ENCODE measurements at places on chromosomes 2 and 18.

DNA sequence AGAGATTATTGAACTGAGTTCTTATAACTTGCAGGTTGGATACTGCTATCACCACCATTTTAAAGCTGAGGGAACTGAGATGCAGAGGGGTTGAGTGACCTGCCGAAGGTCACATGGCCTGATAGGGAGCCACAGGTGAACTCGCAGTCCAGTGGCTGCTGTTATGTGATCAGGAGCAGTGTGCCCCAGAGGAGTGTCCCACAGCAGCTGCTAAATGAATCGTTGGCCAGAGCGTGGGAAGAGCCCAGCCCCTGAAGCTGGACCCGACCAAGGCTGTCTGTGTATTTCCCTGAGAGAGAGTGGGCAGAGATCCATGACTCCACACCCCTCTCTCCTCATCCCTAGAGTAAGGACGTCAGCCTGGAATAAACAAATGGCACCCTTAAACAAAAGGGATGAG lies 26.7 kb upstream of the PRLH start:
- no peak for DNase-seq

- no peak for DNase-seq
Measured at GRCh38 chr18:36756242-36756641, 72.6 kb downstream of the TPGS2 start.

DNA sequence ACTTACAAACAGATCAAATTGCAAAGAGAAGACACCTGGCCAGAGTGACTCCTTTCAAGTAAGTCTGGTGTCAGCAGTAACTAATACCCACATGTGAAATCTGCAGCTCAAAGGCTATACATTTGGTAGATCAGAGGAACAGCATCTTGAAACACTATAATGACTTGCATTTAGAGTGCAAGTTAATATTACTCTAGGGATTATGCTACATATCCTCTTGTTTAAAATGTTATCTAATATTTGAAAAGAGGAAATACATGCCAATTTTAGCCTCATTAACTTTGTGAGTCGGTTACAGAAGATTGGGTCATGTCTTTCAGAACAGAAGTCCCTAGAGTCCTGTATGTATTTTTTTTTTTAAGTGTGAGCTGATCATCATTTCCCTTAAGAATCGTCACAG lies 15.2 kb downstream of the LANCL1 start:
- DNase-seq: no peak

- DNase-seq: no peak
Measured at GRCh38 chr2:127201452-127201851, 18.6 kb downstream of the CYP27C1 start.

- no peak for DNase-seq
Measured at GRCh38 chr2:36659872-36660312, 36.6 kb upstream of the VIT start.

DNA sequence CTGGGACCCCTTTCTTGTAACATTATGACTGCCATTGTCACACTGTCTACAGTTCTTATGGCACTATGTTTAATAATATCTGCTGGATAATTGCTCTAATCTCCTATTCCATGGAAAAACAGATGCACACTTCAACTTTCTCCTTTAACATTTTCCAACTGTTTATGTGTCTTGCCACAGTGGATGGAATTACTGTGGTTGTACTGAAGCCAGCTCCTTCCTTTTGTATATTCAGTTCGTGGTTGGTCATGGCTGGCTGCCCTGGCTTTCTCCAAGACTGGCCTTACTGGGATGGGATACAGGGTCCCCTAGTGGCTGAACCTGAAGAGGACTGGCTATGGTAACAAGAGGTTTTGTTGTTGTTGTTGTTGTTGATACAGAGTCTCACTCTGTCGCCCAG lies 113.9 kb downstream of the SS18 start:
- DNase-seq: no peak

- DNase-seq: no peak
Measured at GRCh38 chr18:22847392-22847791, 85.7 kb upstream of the RBBP8 start.

DNA sequence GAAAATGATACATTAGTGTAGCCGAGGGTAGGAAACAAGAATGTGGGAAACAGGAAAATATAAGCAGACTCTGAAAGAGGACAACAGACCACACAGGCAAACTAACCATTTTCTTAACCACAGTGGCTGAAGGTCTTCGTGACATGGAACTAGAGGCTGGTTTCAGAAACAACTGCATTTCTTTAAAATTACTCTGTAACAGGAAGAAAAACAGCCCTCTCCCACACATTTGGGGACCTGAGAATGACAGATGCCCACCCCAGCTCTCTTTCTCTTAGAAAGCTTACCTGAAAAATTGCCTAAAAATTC lies 13.8 kb upstream of the SLC25A52 start:
- DNase-seq: no peak

- no peak for DNase-seq
Measured at GRCh38 chr2:44237221-44237620, 38.1 kb upstream of the SLC3A1 start.

- no peak for DNase-seq
Measured at GRCh38 chr2:81894451-81894990, 1590.0 kb upstream of the LRRTM1 start.

DNA sequence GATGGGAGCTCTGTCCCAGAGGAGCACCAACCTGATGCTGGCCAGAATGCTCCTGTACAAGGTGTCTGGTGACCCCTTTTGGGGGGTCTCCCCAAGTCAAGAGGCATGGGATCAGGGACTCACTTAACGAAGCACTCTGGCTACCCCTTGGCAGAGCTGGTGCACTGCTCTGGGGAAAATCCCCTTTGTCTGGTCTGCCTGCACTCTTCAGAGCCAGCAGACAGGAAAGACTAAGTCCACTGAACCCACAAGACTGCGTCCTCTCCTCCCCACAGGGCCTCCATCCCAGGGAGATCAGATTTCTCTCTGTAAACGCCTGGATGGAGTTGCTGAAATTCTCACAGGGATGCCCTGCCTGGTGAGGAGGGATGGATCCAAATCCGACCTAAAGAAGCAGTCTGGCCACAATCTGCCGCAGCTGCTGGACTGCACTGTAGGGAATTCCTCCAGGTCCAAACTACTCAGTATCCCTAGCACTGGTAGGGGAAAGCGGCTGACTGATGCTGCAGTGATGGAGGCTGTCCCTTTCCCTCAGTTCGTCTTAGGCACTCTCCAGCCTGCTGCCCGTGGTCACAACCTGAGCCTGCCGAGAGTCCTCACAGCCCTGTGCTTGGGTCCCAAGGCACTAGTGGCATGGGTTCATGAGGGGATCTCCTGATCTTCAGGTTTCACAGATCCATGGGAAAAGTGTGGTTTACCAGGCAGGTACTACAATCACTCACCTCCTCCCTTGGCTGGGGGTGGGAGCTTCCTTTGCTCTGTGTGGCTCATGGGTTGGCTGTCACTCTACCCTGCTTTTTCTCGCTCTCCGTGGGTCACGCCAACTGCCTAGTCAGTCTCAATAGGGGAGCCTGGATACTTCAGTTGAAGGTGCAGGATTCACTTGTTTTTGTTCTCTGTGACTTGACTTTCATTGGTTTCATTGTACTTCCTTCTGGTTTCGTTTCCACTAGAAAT lies 98.6 kb downstream of the SLC4A10 start:
- no peak for DNase-seq

DNA sequence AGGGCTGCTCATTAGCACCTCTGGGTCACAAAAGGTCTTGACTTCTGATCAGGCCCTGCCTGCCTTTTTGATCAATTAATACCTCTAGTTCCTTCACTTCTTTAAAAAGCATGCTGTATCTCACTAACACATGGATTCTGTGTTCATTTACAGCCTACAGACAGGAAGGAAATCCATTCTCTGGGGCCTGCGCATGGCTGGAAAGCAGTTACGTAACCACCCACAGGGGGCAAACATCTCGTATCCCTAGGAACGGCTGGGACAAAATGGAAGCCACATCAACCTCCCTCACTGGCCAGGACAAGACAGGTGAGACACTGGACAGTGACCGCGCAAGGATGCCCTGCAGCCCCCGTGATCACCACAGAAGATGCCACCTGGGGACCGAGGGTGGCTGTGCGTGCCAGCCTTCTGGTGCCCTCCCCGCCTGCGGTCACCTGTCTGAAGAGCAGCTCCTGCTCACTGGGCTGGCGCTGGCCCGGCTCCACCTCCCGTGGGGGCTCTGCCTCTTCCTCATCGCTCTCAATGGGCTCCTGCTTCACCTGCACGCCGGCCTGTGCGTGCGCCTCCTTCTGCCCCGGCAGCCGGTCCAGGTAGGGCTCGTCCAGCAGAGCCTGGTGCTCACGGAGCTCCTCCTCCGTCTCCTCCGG lies 266.9 kb downstream of the TWIST2 start:
- DNase-seq: no peak

DNA sequence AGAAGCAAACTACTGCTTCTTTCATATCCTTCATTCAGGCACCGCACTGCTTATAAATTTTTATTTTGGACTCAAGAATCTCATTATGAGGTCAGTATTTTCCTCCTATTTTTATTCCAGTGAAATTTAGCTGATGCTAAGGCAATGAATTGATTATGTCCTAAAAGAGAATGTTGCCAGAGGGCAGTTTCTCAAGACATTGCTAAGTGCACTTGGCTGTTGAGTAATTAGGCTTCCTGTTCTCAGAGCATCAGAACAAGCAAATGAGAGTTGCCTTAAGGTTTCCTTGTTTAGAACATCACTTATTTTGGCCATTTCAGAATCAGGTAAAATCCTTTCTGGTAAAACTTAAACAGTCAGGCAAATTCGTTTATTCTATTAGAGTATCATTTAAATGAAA lies 548.6 kb upstream of the ZEB2 start:
- no peak for DNase-seq

GRCh38 chr2:100546469-100546868 lies 16.3 kb upstream of the PDCL3 start:
- DNase-seq: no peak

DNA sequence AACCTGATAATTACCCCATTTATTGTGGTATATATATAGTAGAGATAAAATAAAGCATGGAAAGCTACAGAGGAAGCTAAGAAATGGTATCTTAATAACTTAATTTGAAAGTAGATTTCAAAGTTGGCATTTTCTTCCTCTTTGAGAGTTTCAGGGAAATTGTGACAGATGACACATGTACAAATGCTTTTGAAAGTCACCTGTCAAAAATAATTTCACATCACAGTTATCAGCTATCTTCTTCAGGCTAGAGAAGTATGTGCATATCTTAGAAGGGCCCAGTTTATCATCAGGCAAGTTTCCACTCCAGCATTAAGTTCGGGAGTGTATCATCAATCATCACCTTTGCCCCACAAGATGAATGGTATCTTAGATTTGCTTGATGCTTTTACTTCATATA lies 457.9 kb downstream of the LRRTM4 start:
- no peak for DNase-seq

GRCh38 chr2:11622611-11623010 lies 47.4 kb downstream of the NTSR2 start:
- no peak for DNase-seq

DNA sequence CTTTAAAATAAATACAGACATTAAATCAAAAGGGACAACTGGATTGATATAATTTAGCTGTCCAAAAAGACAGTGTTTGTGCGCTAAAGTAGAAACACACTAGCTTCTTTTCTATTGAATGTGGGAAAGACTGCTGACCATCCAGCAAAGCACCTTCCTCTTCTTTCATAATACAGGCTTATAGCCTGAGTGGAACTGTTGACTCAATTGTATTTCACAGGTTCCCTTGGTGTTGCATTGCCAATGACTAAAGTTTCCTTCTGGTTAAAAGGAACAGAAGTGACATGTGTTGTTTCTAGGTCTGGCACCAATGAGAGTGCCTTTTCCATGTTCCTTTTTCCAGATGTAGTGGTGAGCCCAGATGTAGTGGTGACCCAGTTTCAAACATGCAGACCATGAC lies 412.3 kb downstream of the RNF144A start:
- no peak for DNase-seq

GRCh38 chr2:120577721-120578295 lies 157.9 kb upstream of the GLI2 start:
- DNase-seq: no peak

- DNase-seq: no peak
Measured at GRCh38 chr2:96262306-96262705, 3.5 kb downstream of the TMEM127 start.

- DNase-seq: no peak
Measured at GRCh38 chr18:46266473-46266872, 162.3 kb downstream of the HAUS1 start.

Data from WTC11 (cell line).